NCI-H524 treated with DMSO at 0.1 percent for 48 hours (cell line): ENCODE measurements at places on chromosomes 5 and 9.

- DNase-seq = no peak
Measured at GRCh38 chr5:14406554-14406849, 175.1 kb upstream of the OTULINL start.

DNA sequence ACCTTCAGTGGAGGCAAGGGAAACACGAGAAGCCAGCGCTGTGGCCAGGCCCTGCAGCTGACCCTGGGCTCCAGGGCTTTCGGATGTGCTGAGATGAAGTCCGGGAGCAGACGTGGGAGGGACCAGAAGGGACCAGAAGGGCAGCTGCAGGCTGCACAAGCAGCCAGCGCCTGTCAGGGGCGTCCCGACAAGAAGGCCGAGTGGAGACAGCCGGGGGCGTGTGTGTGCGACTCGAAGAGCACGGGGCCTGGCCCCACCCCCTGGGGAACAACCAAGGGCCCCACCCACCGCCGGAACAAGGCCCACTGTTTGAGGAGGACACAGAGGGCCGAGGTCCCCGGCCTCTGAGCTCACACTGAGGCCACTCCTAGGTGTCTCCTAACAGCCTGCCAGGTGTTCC is 31.4 kb downstream of the SLC12A7 start:
- DNase-seq = no peak

DNA sequence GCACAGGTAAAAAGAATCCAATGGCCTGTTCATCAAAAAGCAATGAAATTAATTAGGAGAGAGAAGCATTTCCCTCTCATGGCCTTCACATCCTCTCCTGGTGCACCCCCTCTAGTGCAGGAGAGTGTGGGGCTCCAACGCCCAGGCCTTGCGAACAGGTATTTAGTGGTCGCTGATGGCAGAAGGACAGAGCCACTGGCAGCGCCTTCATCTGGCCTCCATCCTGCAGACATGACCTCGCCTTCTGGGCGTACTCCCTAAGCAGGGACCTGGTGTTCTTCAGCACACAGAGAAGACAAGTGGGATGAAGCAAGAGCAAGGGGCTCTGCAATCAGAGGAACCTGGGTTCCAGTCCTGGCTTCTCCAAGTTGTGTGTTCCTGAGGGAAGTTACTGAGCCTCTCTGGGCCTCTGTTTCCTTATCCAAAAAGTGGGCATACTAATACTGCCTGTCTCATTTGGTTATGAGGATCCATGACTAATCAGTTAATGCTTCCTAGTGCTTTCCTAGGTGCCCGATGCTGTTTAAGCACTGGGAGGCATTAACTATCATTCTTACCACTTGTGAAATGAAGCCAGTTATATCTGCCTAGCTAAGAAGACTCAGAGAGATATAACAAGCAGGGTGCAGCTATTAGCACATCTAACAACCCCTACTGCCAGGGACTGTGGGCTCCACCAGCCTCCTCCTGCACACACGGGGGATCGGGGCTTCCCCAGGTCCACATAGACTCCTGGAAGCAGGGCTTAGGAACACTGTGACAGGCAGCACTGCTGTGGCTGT is 77.3 kb downstream of the SEMA4D start:
- DNase-seq = no peak

- DNase-seq = no peak
Measured at GRCh38 chr5:32692036-32692746, 18.9 kb upstream of the NPR3 start.

GRCh38 chr5:127210042-127210441 is 80.6 kb upstream of the MEGF10 start:
- DNase-seq = peak; percentile 25

DNA sequence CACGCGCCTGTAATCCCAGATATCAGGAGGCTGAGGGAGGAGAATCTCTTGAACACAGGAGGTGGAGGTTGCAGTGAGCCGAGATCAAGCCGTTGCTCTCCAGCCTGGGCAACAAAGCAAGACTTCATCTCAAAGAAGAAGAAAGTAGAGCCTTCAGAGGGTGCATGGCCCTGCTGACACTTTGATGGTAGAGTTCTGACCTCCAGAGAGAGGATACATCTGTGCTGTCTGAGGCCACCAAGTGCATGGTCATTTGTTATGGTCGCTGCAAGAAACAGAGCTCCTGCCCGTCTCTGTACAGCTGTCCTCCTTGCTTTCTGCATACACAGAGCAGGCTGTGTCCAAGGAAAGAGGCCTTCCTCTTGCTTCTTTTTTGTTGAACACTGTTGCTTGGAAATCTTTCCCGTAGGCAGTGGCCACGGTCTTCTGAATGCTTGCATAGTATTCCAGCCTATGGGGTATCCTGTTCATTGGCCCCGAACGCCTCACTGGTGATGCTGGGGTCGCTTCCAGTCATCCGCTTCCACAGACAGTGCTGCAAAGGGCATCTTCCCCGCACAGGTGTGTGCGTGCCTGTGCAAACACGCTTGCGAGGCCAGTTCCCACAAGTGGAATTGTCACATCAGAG is 36.8 kb upstream of the UNC5A start:
- DNase-seq = no peak

GRCh38 chr9:73411494-73411893 is 259.8 kb downstream of the ANXA1 start:
- DNase-seq = no peak
